ENCODE measurements at places on chromosomes 3 and 15.

GRCh38 chr3:194990454-194991337, 280.3 kb downstream of the XXYLT1 start:
- no peak for DNase-seq

GRCh38 chr3:134214239-134214638, 36.4 kb downstream of the RYK start:
- DNase-seq = no peak

DNA sequence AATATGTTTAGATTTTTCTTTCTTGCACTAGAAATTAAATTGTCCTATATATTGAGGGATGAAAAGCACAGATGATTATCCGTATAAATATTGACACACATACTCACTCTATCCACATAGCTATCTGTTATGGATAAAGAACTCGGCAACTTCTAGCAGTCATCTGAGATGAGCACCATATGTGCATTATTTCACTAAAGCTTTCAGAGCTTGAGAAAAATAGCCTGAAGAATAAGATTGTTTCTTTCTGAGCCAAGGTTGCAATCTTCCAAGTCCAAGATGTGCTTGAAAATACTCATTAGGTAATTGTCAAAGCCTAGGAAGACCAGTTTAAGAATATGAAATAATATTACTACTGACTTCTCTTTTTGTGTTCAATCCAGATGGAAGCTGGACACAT, 40.5 kb downstream of the COL8A1 start:
- no peak for DNase-seq

- no peak for DNase-seq
Measured at GRCh38 chr3:77825001-77825827, 785.3 kb downstream of the ROBO2 start.

- no peak for DNase-seq
Measured at GRCh38 chr3:172101107-172101506, 61.7 kb downstream of the FNDC3B start.

DNA sequence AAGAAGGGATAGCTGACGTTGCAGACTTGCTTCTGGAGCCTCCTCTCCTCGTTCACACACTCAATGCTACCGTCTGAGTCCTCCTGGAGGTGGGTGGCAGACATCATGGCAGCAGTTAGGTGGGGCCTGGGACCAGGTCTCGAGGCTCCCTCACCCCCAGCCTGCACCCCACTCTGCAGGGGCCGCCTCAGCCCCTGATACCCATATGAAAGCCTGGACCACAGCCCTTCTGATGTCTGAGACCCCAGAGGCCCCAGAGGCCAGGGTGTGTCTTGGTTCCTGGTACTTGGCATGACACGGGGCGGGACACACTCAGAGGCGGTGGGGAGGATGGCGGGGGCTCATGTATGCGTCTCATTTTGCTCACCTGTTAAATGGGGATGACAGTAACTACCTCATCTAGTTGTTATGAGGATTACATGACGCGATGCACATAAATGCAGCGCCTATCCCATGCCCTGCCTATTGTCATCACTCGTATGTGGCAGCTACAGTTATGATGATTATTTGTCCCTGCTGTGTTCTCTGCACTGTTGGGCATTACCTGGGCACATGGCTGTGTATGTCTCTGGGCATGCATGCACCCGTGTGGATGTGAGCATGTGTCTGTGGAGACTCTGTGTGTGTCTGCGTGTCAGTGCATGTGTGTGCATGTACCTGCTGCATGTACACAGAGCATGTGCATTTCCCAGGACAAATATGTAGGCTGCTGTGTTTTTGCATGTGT, 39.9 kb downstream of the FEM1B start:
- DNase-seq = no peak

Data from stimulated activated naive CD8-positive, alpha-beta T cell treated with anti-CD3 and anti-CD28 coated beads, Interleukin-15, amount 100 ng/mL, for 72 hours (primary cell).